Cortex of kidney (tissue), 1 donor: ENCODE measurements at places on chromosomes 13 and 19.

DNA sequence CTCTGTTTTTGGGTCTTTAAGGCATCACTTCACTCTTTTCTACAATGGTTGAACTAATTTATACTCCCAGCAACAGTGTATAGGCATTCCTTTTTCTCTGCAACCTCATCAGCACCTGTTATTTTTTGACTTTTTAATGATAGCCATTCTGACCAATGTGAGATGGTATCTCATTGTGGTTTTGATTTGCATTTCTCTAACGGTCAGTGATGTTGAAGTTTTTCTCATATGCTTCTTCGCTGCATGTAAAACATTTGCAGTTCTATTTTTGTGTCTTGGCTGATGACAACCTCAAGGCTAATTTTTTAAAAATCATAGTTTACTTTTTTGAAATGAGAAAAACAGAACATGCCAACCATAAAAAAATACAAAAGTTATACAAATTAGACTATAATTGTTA, 258.2 kb upstream of the EDNRB start:
- DNase-seq, result no peak

DNA sequence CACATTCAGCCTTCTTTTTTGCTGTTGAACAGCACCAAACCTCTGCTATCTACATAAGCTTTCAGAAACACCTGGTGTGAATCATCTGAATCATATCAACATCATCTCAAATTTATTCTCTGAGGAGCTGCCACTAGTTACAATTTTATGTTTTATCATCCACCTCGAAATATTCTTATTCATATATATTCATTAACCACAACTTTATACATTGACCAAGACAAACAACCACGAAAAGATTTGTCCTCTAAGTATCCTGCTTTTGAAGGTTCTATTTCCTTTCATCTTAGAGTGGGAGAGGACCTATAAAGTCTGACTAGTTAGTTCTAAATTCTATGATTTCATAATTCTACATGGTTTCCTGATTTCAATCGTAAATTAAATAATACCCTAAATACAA, 18.9 kb downstream of the ESD start:
- no peak for DNase-seq

GRCh38 chr19:15323496-15324235, 8.7 kb downstream of the BRD4 start:
- DNase-seq, result no peak

DNA sequence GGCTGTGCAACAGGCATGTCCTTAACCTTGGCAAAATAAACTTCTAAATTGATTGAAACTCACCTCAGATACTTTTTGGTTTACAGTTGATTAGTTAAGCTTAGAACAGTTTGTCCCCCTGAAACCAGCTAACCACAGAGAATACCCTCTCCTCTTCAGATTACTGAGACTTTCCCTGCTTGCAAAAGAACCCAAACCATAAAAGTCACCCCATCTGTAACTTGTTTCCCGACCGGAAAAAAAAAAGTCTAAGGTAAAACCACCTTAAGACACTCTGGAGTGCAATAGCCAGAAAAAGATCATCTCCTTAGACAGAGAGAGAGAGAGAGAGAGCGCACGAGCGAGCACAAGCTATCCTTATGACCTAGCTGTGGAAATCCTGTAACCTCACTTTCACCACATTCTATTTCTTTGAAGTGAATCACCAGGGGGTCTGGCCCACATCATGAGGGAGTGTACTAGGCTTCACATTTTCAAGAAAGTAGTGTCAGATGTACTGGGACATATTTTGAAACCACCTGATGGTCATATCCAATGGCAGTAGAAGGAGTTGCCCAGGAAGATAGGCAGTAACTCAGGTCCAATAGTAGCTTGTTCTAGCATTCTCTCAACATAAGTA, 11.1 kb upstream of the GTF2F2 start:
- DNase-seq, result no peak

DNA sequence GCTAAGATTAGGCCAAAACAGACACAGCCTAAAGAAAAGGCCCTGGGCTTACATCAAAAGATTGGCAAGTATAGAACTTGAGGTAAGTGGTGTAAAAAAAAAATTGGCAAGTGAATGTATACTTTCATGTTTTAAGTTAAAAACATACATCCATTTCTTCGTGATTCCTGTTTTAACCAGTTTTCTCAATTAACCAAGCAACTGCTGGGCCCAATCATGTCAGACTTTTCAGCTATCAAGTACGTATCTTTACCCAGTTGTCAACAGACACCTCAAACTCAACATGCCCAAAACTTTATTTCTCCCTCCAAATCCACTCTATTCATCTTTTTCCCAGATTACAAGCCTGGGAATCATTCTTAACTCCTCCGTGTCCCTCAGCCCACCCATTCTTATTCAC, 1.0 kb downstream of the PCID2 start:
- DNase-seq, result no peak

DNA sequence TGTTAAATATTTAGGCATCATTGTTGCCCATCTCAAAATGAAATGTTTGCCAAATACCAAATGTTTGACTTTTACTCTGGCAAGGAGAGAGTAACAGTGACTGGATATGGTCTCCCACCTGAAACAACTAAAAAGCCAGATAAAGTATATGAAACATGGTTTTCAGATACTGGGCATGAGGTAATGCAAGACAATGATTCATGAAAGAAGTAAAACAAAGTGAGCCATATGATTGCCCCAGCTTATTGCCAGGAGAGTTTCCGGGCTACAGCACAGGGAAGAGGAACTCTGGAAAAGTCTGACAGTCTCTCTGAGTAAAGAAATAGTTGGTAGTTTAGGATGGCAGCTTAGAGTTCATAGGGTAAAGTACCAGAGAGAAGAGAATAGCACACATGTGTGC, 354.6 kb downstream of the DNAJC15 start:
- DNase-seq, result no peak

GRCh38 chr19:14237014-14237941, 31.3 kb upstream of the ADGRL1 start:
- DNase-seq, result no peak

GRCh38 chr19:32581705-32582179, 752 bp downstream of the PDCD5 start:
- no peak for DNase-seq

DNA sequence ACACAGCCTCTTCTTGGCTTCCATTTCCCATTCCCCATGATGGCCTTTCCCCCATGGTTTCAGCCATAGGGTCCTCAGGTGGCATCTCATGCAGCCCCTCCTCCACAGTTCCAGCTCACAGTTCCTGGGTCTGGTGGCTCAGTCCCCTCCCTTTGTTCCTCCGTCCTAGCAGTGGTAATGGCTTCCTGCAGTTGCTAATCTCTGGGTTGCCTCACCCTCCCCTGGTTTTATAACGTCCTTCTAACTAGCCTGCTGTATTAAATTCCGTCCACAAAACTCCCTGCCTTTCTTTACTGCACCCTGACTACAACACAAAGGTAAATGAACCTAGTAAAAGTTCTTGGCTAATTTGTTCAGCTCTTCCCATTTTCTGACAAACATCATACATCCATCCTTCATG, 30.9 kb downstream of the CCDC70 start:
- DNase-seq, result no peak
